ENCODE measurements at places on chromosomes 1 and 21. TPM values are rescaled to one million over a fixed set of nuclear protein-coding genes. Genes with fewer than 3 reads are reported as not detected.

DNA sequence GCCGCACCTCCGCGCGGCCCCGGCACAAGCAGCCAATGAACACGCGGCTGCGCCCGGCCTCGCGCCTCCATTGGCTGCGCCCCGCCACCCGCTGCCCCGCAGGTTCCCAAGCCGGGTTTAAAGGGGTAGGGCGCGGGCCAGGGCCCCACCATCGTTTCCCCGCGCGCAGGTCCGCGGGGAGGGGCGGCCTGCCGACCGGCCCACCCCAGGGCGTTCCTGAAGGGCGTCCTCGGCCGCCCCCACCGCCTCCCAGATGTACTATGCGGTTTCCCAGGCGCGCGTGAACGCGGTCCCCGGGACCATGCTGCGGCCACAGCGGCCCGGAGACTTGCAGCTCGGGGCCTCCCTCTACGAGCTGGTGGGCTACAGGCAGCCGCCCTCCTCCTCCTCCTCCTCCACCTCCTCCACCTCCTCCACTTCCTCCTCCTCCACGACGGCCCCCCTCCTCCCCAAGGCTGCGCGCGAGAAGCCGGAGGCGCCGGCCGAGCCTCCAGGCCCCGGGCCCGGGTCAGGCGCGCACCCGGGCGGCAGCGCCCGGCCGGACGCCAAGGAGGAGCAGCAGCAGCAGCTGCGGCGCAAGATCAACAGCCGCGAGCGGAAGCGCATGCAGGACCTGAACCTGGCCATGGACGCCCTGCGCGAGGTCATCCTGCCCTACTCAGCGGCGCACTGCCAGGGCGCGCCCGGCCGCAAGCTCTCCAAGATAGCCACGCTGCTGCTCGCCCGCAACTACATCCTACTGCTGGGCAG lies at the start of gene OLIG1:
Gene OLIG1, plus strand, starts transcription at position 148 of the 750 bp plus-strand sequence. Its CDS starts 106 bp downstream, at position 254.
- DNase-seq = no peak

DNA sequence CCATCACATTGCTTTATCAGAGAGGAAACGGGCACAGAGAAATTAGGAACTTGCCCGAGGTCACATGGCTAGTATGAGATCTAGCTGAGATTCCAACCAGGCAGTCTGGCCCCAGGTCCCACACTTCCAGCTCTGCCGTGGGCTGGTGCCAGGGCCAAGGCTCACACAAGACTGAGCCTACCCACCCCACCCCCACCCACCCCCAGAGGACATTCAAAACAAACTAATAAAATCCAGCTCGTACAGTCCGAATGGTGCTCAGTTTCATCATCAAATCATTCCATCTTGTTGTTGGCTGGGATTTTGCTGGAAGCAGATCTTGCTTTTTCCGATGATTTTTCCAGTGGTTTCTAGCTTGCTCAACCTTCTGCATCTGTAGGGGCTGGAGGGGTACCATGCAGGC lies 27.9 kb downstream of the MATN1 start:
- no peak for DNase-seq

DNA sequence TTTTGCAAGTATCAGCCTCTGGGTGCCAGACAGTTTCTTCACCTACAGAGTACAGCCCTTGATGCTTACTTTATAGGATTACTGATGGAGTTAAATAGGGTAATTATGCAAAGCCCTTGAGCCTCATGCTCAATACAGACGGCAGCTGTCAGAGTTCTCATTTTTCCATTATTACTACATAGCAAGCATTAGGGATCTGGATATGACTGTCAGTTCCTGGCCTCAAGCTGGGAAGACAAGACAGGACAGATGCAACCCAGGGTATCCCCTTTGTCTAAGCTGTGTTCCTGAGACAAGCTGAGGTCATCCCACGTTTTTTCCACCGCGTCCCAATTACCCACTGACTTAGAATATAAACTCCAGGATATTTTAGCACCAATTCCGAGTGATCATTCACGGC lies 94.4 kb downstream of the SLC35F3 start:
- DNase-seq = no peak

GRCh38 chr1:85088408-85088784 lies 40.1 kb upstream of the MCOLN3 start:
- DNase-seq = no peak

DNA sequence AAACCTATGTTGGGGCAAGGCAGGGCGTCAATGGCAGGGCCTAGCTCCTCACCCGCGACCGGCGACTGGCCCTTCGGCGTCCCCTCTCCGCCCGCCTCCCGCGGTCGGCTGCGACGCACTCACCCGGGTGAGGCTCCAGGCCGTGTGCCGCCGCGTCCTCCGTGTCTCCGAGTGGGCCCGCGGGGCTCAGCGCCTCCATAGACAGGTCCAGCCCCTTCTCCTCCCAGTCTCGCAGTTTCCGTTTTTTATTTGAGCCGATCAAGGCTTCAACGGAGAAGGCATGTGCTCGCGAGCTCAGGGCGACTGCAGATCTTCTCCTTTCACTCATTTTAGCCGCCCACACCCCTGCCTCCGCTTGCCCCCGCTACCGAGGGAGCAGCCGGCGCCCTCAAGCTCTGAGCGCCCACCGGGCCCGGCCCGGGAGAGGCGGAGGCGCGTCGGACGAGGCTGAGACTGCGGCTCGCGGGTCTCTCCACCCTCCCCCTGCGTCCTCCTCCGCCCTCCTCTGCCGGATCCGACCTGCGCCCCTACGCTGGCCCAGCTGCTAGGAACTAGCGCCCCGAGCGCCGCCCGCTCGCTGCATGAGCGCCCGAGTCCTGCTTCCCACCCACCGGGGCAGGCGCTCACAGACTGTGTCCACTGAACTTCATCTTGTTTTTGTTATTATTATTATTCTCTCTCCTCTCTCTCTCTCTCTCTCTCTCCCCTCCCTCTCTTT lies 516 bp downstream of the TBX15 start:
- no peak for DNase-seq

DNA sequence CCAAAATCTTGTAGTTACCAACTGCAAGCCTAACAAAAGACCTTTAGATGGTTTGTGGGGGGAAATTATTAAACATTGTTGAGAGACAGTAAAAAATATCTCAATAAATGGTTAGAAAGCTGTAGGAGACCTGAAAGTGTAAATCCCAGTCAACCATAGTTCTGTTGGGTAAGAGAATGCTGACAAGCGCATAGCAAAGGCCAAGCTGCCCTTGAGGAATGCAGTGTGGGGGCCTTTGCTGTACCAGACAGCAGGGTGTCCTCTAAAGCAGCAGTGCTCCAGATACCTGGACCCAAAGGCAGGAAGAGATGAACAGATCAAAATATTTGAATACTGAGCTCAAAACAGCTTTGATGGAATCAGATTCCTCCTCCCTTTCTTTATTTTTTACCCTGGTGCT lies 54.6 kb downstream of the OBSCN start:
- DNase-seq = no peak

- no peak for DNase-seq
Observed at GRCh38 chr1:156259805-156260204, 11.9 kb upstream of the PAQR6 start.

GRCh38 chr1:14939527-14940284 lies 213.8 kb upstream of the TMEM51 start:
- no peak for DNase-seq

DNA sequence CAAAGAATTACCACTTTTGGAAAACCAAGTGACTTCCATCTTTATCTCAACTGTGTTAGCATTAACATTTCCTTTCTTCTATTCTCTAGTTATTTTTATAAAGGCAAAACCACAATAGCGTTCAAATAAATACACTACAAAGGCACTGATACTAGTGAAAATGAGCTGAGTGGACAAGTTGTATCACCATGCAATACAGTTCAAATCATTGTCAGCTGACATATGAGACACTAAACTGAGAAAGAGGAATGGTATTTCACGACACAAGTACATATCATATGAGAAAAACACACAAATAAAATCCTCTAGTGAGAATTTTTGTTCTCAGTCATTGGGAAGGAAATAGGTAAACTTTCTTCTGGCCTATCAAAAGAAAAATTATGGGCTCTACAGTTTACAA lies 26.2 kb downstream of the ENAH start:
- no peak for DNase-seq

- no peak for DNase-seq
Observed at GRCh38 chr1:110144366-110144765, 5.9 kb upstream of the SLC6A17 start.

DNA sequence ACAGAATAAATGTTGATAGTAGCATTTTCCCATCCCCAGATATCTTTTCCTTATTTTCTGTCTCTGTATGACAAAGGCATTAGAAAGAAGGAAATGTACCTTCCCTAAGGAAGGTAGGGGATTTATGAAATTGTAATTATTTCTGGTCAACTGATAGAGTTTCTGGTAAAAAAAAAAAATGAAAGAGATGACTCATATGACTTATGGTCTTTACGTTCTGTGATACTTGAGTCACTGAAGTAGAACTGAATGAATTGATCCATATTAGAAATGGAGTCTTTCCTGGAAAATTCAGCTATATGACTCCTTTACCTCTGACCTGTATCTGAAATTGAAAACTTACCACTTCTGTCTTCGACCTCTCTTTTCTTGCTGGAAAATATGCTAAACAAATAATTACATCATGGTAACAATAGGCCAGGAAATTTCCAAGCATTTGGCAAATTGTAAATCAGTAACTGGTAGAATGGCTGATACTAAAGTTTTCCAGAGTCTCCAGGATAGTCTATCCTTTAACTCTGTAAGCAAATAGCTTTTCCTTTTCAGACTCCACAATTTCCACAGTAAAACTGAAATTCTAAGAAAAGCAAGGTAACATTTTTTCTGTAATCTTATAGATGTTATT lies 364.3 kb upstream of the PTBP2 start:
- no peak for DNase-seq

GRCh38 chr21:15682186-15682895 lies 47.4 kb upstream of the USP25 start:
- no peak for DNase-seq

- DNase-seq = no peak
Observed at GRCh38 chr1:212450331-212450881, 17.7 kb downstream of the NENF start.

DNA sequence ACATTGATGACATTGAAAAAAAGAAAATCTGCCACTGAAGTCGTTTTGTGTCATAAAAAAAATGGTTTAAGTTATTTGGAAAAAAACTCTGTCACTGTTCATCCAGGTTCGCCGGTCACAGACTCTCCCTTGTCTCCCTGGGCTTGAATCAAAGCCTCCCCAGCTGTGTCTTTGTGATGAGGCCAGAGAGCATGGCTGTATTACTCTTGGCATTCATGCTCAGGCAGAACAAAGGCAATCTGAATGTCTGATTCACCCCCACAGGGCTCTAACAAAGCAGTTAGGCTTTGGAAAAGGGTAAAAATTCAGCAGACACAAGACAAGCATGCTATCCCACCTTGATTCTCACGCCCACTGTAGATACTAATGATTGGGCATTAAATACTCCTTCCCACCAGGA lies 304.3 kb upstream of the PLD5 start:
- no peak for DNase-seq

DNA sequence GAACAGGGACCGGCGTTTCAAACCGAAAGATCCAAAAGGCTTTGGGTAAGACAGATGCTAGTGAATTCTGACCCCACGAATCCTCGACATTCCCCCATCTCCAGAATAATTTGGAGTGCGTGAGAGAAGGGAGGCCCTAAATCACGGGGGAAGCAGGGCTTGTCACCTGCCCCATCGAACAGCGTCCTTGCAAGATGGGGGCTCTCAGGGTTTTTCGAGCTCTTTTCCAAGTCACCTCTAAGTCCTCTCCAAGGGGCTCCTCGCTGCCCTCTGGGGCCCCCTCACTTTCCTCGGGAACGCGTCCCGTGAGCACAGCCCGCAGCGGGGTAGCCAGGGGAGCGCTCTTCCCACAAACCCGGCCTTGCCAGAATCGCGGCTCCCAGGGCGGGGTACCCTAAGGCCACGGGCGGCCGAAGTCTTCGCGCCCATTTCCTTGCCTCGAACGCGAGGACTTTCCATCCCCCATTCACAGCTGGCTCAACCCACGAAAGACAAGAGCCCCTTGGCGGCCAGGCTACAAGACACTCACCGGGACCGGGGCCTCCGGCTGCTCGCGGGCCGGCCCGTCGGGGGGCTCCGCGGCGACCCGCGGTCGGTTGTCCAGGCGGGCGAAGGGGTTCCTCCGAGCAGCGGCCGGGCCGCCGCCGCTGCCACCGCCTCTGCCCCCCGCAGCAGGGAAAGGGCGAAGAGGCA lies 546 bp downstream of the DONSON start:
- no peak for DNase-seq

DNA sequence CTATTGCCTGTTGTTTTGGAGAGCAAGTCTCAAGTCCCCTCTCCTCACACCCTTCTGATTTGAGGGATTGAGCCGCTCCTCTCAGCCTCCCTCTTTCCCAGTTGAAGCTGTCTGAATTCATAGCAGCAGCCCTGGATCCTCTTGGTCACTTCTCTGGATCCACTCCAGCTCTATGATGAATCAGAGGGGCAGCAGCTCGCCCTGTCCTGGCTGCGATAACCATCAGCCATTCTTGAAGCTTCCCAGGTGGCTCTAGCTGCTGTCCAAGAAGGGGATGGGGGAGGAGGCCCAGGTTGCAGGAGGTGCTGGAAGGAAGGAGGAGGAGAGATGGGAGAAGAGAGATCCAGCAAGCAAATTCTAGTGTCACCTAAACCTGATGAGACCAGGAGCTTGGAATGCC lies 31.3 kb downstream of the WNT4 start:
- no peak for DNase-seq

PRKACB gene
- 23.7 TPM for total RNA-seq

NIT1 gene
- total RNA-seq = 44.9 TPM

NRAS gene
- total RNA-seq = 10.7 TPM

Measured in ascending aorta (tissue), 2 donors.